ENCODE measurements at places on chromosomes 2 and 18.

- no peak for DNase-seq
Observed at GRCh38 chr2:111030260-111030891, 90.3 kb upstream of the BCL2L11 start.

DNA sequence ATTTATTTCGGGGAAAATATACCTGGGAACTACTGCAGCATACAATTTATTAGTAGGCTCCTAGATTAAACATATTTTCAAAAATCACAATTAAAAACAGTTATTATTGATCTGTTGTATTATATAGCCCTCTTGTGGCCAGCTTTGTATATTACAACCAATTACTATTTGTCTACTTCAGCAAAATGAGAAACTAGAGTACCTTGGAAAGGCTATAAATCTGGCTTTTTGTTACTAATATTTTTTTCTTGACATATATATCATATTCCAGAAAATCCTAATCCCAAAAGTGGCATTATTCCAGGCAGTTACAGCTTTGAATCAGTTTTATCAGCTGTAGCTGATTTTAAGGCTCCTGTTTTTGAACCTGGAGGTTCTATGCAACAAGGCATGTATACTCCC, 101.2 kb downstream of the UBR3 start:
- peak; percentile 5 for DNase-seq

- no peak for DNase-seq
Observed at GRCh38 chr2:84687498-84688149, 171.3 kb downstream of the DNAH6 start.

DNA sequence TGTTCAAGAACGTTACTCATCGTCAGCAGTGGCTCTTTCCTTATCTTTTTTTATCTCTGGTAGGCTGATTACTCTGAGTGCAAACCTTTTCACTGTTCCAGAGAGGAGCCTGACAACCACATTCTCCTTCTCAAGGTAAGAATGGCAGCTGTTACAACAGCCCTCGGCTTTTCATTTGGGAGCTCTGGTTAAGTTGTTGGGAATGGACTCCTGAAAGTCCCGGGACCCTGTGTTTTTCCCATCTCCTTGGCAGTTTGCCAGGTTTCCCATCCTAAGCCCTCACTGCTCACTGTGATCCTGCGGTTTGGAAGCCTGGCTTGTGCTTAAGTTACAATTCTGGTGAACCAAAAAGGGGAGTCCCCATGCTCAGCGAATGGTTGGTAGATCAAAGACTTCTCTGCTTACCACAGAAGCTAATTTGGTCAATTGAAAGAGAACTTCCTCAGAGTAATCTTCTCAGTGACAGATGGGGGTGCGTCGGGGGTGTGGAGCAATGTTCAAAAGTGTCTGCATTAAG, 122.3 kb downstream of the LYPD6B start:
- DNase-seq: no peak

DNA sequence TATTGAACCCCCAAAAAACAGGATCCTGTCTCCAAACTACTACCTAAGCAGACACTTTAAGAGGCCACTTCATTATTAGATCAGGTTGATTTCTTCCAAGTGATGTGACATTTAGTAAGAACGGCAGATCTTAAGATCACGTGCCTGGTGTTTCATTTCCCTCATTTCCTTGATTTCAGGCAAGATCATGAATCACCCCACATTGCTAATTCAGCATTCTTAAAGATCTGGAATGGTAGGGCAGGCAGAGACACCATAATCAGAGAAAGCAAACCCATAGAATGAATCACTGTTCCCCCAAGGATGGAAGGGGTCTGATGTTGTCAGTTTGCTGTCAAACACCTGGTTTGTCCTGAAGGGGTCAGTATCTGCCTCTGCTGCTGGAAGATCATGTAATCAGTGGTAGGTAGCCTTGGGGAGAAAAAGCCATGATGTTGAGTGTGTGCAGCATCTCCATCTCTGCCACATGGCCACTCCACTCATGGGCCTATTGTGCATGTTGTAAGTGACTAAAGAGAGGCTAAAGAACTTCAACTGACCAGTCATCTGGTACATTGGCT, 133.9 kb downstream of the ARHGAP15 start:
- DNase-seq: no peak

DNA sequence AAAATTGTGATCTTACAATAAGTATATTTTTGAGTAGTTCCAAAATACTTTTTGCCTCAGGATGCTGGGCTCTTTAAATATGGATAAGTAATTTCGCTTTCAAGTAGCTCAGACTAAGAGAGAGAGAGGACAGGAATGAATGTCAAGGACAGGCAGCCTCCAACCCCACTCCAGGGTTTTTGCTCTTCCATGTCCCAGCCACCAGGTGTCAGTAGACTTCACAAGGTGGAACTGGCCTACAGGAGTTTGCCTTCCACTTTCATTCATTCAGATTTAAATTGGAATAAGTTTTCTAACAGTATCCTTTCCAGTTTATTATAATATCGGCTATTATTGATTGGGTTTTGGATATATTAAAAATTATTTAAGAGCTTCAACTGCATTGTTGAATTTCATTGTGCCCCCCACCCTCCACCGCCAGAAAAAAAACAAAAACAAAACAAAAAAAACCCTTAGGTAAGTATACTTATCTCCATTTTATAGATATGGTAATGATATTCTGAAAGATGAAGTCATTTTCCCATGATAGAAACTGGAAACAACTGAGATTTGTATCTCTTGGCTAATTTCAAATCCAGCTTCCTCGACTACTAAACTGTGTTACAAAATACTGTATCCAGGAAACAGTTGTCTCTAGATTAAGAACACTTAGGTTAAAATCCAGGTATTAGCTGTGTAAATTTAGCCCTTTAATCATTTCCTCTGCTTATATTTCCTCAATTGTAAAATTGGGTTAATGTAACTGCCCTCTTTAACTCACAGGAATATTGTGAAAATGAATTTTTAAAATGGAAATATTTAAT, 793.1 kb downstream of the ERBB4 start:
- peak; percentile 43 for DNase-seq

- DNase-seq: no peak
Observed at GRCh38 chr2:38514603-38515154, 88.0 kb downstream of the HNRNPLL start.

GRCh38 chr18:39795350-39795749, 2159.7 kb upstream of the PIK3C3 start:
- no peak for DNase-seq

- no peak for DNase-seq
Observed at GRCh38 chr2:195813421-195813820, 156.4 kb downstream of the SLC39A10 start.

DNA sequence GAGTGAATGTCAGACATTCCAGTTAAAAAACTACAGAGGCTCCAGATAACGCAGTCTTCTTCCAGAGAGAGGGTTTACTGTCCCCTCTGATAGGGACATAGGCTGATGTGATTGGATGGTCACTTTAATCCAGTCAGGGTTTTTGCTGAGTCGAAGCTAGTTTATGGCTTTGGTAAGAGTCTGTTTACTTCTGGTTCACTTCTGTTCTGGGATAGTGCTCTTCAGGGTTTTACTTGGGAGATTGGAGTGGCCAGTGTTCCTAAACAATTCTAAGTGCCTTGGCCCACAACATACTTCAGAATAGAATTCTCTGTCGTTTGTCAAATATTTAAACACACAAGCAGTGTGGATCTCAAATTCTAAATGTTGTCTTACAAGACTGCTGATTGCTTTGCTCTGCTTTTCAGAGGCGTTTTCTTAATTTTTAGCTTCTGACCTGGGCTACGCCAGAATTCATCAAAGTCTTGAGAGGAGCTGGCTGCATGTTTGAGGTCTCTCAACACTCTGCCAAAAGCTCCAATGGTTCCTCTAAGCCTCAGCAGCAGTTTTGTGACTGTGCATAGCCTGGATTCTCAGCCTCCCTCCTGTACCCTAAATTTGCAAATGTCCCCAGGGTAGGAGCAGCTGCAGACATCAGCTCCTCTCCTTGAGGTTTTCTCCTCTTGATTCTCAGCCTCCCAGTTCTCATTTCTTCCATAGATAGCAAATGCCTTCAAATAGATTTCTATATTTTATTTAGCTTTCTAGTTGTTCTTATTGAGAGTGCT, 105.8 kb downstream of the BABAM2 start:
- no peak for DNase-seq

- no peak for DNase-seq
Observed at GRCh38 chr2:49241991-49242390, 87.7 kb upstream of the FSHR start.

DNA sequence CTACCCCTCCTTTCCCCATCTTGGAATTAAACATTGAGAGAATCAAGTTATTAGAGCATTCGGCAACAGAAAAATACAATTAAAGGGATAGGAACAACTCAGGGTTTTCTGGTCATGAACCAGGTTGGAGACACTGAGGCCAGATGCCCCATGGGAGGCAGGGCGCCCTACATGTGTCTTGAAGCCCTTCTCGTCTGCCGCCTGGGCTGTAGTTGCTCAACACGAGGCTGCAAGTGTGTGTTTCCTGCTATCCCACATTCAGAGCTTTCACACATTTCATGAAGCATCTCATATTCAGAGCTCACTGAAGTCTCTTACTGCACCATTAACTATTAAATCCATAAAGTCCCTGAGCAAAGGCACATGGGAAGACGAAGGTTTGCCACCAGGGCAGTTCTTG, 28.8 kb downstream of the TTC39C start:
- DNase-seq: no peak

DNA sequence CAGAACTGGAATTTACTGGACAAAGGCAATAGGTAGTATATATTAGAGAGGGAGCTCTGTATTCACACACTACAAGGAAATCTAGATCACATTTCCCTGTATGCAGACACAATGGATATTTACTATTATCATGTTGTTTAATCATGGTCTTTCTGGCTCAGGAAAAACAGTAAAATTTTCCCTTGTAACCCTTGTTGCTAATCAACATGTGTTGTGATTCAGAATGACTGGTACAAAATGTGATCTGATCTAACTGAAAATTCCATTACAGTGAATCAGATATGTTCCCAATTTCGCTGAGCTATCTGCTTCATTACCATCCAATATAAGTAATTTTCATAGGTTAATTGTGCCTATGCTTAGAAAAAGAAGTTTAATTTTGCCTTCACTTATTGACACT, 1109.7 kb downstream of the LRP1B start:
- DNase-seq: no peak

DNA sequence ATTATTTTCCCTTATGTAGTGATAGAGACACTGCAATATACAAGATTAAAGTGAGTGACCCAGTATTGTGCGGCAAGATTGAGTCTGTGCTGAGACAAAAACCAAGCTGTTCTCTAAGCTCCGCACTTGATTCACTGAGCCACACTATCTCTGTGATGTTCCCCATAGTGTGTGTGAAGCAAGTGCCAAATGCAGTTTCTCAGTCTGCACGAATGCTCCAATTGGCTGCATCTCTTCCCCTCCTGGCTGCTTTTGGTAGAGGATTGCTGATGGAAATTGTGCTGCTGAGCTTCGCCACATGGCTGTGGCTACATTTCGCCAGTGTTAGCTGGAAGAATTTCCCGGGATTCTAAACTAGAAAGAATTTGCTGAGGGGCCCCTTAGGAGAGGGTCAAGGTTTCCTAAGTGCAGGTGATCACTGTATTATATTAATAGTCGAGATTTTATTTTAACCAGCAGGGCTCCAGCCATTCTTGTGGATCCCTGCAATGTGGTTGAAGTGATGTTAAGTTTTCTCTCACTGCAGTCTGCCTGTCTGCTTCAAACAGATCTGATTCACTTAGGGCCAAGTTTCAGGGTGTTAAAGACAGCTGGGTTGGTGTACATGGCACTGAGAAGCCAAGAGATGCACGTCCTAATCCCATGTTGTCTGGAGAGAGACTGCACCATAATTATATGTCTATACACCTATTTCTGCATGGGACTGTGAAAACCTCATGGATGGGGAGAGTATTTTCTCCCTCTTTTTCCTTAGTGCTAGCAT, 317.2 kb downstream of the DCC start:
- DNase-seq: no peak

GRCh38 chr18:76756531-76757253, 65.7 kb upstream of the ZNF236 start:
- no peak for DNase-seq

DNA sequence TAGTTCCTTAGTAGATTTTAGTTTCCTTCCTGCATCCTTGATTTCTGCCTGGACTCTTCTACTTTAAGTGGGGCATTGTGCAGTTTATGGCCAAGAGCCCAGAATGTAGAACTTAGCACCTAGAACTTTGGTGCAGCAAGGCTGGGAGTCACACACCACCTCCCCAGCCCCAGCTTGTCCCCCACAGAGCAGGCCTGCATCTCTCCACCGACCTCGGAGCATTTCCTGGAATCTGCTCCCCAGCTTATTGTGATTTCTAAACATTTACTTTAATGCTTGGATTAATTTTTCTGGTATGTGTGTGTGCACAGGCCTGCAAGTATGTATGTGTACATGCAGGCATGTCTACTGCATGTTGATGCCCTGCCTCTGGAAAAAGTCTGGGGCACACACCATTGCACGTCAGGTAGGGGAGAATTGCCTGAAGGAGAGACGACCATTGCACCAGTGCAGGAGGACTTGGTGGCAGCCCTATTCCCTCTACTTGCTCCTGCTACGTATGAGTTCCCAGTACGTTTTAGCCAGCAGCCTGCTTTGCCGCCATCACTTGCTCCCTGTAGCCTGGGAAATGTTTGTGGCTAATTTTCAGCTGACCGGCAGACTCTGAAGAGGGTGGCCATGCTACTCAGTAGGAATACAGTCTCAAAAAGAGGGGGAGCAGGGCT, 419.9 kb upstream of the HS6ST1 start:
- no peak for DNase-seq

GRCh38 chr2:181395851-181396250, 61.3 kb upstream of the ITGA4 start:
- no peak for DNase-seq

GRCh38 chr18:6885992-6886796, 156.7 kb downstream of the ARHGAP28 start:
- DNase-seq: peak; percentile 67

DNA sequence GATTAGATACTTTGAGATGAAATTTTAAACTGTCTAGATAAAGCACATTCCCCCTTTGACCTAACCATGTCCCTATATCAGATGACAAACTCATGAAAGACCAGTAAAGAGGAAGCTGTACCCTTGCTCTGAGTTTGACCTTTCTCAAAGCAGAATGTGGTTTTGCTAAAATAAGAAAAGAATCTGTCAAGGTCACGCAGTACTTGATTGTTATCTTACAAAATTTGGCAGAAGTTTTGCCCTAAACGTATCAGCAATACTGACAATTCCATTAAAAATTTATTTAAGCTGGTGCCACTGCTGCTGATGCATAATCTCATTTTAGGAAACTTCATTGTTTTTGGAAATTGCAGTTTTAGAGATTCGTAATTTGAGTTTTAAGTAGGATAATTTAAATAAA, 31.2 kb upstream of the GALM start:
- no peak for DNase-seq

- DNase-seq: no peak
Observed at GRCh38 chr2:97751752-97752151, 38.4 kb downstream of the ZAP70 start.

GRCh38 chr18:66757946-66758345, 154.1 kb upstream of the CDH19 start:
- DNase-seq: no peak

- no peak for DNase-seq
Observed at GRCh38 chr18:21203542-21204241, 38.3 kb upstream of the GREB1L start.

GRCh38 chr2:201263779-201264178, 3.4 kb downstream of the CASP8 start:
- no peak for DNase-seq
